ENCODE measurements at places on chromosomes 1 and 21.

- no peak for DNase-seq
Observed at GRCh38 chr1:157626099-157626498, 28.2 kb upstream of the FCRL4 start.

DNA sequence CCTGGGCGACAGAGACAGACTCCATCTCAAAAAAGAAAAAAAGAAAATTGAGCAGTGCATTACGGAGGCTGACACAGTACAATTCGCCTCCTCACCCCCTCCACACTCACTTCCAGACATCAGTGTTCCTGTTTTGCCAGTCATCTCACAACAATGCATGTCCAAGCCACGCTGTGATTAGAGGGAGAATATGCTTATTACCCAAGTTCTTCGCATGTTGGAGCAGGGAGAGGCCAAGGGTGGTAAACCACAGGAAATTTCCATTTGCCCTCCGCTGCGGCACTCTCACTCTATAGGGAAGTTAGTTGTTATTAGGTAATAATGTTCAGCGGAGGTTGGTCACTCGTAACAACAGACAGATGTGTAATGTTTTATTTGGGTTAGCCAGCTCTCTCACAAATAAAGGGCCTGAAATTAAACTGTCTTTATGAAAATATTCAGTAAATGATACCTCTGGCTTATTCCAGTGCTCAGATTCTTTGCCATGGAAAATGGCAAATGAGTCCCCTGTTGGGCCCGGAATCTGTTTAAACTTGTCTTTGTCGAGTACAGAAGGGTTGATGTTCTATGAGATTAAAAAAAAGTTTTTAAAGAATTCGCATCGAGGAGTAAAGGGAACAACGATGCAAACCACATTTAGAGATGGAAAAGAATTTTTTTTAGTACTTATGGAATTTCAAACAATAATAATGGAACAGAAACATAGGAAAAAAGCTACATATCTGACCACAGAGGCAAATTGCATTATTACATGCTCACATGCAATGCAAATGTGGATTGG lies 33.1 kb downstream of the KCNJ15 start:
- DNase-seq: peak; percentile 98

GRCh38 chr1:195481293-195481692 lies 1126.9 kb downstream of the KCNT2 start:
- DNase-seq: no peak

DNA sequence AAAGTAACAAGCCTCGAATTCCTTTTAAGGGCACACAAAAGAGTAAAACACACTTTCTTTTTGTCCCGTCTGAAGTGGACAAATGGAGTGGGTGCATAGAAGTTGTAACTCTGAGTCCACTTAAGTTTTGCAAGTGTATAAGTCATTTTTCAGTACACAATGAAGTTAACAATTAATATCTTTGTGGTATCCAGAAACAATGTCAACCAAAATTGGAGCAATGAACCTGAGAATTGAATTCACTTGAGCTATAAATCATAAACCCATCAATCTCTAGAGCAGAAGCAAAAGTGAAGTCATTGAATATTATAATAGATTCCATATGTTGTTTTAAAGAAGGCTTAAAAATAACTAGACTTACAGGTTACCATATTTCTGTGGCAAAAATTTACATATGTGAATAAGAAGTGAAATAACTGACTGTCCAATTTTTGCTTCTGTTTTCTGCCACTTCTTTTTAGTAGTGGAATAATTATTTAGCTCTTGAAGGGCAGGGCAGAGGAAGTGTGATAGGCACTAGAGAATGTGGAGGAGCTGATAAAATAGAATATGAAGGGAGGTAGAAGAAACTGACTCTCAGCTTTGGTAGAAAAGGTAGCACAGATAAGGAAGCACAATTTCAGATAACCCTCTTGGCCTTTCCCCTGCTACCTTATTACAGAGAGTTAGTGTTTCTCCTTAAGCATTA lies 73.9 kb upstream of the RGL1 start:
- no peak for DNase-seq

GRCh38 chr21:45054227-45054926 lies 20.0 kb upstream of the ADARB1 start:
- no peak for DNase-seq

GRCh38 chr1:38997901-38998190 lies 6.8 kb downstream of the AKIRIN1 start:
- DNase-seq: no peak

DNA sequence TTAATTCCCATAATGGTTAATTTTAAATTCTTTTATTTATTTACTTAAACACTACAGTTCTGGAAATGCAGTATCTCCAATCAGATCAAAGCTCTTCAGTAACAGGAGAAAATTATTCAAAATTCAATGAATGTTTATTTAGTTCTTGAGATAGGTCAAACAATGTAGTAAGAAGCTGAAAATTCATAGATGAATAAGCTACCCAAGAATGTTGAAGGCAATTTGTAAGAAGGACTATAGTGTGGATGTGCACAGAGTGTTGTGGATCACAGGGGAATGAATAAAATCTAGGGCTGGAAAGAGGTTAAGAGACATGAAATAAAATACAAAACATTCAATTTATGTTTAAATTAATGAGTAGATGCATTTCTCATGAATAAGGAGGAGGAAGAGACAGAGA lies 72.0 kb downstream of the OLFM3 start:
- DNase-seq: no peak

DNA sequence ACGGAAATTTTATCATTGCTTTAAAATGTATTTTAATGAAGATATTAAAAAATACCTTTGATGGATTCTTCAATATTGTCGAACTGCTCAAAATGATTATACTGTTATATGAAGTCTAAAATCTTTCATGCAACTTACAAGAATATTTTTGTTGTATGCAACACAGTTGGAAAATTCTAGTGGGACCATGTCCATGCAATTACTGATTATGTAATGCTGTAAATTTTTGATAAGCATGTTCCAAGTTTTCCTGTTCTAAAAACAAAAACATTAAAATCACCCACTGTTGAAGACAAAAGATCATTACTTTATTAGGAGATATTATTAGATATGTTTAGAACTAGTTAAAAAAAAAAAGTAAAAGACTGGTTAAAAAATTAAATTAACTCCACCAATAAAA lies 132.8 kb downstream of the NFIA start:
- DNase-seq: no peak

GRCh38 chr21:31732597-31733550 lies 956 bp upstream of the SCAF4 start:
- peak; percentile 39 for DNase-seq

DNA sequence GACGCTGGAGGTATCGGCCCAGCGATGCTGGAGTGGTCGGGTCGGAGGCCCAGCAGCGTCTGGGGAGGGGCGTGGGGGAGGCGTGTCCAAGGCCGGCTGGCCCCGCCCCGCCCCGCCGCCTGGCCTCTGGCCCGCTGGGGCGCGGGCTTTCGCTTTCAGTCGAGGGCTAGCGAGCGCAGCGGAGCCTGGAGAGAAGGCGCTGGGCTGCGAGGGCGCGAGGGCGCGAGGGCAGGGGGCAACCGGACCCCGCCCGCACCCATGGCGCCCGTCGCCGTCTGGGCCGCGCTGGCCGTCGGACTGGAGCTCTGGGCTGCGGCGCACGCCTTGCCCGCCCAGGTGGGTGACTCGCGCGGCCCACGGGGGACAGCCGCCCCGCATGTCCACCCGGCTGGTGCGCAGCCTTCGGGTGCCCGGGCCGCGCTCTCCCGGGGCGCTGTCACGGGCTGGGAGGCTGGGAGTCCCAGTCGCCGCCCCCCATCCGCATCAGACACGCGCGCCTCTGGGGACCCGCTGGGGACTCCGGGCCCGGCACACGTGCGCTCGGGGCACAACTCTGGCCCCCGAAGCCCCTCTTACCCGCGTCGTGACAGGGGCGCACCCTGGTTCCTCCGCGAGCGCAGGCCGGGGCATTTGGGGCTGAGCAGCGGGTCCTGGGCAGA lies at the start of gene TNFRSF1B:
Gene TNFRSF1B (plus strand): TSS at position 158 of the 659 bp plus-strand sequence. CDS start 101 bp downstream, at position 259.
- peak; percentile 60 for DNase-seq

DNA sequence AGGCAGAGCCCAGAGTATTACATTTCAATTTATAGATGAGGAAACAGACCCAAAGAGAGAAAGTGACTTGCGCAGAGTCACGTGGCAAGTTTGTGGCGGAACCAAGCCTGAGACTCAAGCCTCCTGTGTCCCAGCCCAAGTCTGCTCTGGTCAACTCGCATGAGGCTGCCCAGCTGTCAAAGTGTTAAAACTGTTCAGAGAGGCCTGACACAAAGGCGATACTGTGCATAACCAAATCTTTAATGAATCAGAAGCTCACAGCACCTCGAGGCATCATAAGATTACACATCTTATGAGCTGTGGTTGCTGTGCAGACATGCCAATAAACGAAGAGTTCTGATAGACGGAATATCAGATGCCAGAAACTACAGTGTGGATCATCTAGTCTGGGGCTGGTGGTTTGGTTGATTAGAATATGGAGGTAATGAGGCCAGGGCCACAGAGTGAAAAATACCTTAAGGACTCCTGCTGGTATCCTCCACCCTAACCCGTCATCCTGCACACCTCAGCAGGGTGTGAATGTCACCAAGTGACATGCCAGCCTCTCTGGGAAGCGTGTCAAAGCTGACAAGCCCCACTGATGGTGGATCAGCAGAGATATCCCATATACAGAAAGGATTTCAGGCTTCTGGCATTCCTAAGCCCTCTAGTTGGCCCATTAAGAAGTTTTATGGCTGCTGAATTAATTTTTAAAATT lies 42.2 kb downstream of the TNNT2 start:
- no peak for DNase-seq

DNA sequence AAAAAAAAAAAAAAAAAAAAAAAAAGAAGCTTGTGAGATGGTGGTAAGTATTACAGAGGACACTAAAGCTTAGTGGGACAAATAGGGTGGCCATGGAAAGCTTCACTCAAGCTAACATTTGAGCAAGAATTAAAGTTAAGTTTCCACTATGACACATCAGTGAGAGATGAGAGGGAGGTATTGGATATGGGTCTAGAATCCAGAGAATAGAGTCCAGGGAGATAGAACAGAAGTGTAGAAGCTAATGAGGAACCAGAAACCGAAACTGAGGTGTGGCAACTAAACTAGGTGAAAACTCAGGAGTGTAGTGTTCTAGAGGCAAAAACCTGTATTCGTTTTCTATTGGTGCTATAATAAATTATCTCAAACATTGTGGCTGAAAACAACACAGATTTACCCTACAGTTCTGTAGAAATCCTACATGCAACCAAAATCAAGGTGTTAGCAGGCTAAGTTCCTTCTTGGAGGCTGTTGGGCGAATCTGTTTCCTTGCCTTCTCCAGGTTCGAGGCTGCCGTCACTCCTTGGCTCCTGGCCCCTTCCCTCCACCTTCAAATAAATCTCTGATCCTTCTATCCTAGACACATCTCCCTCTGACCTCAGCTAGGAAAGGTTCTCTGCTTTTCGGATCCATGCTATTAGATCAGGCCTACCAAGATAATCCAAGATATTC lies 36.2 kb downstream of the PTP4A2 start:
- no peak for DNase-seq

GRCh38 chr1:30762152-30762929 lies 4.8 kb upstream of the LAPTM5 start:
- no peak for DNase-seq

GRCh38 chr1:197768014-197768805 lies 7.1 kb downstream of the DENND1B start:
- DNase-seq: no peak

DNA sequence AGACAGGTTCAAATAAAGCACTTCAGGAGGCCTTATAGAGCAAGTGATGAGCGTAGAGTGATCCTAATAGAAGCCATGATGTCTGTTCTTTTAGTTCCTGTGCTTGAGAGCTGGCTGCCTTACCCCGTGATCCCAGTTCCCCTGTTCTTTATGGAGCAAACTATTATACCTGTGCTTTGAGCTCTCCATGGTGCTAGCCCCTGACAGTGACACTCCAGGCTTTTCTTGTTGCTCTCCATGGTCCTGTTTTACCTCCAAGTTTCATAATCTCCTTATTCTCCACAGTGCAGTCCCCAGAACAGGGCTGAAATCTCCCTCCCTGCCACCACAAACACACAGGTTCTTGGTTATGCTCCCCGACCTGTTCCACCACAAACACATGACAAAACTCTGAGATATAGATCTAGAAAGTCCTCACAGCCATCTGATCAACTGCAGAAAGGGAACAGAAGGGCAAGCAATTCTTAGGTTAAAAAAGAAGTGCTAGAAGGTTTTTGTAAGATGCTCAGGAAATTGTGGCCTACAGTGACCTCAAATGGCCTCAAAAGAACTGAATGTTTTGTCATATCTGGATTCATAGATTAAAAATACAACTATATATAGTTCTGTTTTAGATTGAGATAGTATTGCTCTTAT lies 6.0 kb downstream of the CADM3 start:
- DNase-seq: peak; percentile 62

- no peak for DNase-seq
Observed at GRCh38 chr1:15023976-15024375, 129.6 kb upstream of the TMEM51 start.

DNA sequence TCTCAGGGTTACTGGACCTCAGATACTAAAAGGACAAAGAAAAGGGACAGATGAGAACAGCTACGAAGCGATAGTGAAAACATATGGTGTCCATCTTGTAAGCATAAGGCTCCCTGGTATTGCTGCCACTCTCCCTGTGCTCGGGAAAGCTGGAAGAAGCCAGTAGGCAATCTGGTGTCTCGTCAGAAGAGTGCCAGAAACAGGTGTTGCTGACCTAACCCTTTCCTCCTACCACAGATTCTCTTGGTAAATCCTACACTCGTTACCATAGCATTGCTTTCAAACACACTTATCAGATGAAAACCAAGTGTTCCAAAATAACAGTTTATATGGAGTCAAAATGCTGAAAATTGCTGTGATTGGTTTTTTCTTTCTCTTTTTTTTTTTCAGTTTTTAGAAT lies 146.3 kb downstream of the NRIP1 start:
- DNase-seq: peak; percentile 15

GRCh38 chr1:32365445-32365844 lies 3.1 kb downstream of the TSSK3 start:
- DNase-seq: no peak

- DNase-seq: peak; percentile 70
Observed at GRCh38 chr1:20717452-20718342, at the start of gene KIF17. Gene KIF17 (minus strand): TSS chr1:20718007. CDS start chr1:20717706, 301 bp downstream.

- peak; percentile 1 for DNase-seq
Observed at GRCh38 chr1:237672748-237673147, 218.0 kb downstream of the ZP4 start.

DNA sequence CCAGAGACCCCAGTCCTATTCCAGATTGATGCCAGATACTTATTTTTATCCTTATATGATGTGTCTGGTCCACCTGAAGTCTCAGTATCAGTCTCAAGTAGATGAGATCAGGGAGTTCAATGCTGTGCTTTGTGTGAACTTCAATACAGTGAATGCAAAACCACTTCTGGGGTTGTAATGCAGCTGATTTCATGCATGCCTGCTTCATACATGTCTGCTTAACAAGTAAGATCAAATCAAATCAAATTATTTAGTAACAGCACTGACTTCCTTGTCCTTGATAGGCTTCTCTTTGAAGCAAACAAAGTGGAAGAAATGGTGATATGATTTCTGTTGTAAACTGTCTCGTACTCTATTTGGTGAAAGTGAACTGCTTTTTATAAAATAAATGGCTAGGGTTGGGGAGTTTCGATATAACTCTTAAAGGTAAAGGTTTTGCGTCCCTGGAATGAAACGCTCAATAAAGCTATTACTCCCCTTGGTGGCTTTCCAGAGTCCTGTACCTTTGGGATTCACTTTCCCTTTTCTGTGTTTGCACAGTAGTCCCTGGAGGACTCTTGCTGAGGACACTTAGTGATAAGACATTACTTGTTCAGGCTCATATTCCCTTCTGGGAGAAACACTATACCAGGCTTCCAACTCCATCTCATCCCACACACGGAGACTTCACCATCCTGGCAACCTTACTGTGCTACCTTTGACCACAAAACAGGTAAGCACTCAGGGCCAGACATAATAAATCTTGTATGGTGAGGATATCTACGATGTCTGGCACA lies 59.3 kb downstream of the FH start:
- DNase-seq: no peak
